ENCODE measurements at places on chromosomes 6 and 20. TPM values are rescaled to one million over a fixed set of nuclear protein-coding genes. Genes with fewer than 3 reads are reported as not detected.

KIAA0408 gene
- 11.6 TPM for total RNA-seq

RTF2 gene
- 121 TPM for total RNA-seq

DACT2 gene
- 0.15 TPM for total RNA-seq

CLIC5 gene
- total RNA-seq, result 8.4 TPM

ZC2HC1B gene
- total RNA-seq, result not detected

YTHDF1 gene
- 36.1 TPM for total RNA-seq

BAK1 gene
- total RNA-seq, result 100 TPM

DDO gene
- total RNA-seq, result not detected

OXT gene
- total RNA-seq, result not detected

ZDHHC14 gene
- 8.1 TPM for total RNA-seq

MEI4 gene
- total RNA-seq, result not detected

ANKRD60 gene
- total RNA-seq, result not detected

SYCP2L gene
- total RNA-seq, result not detected

DEFB124 gene
- total RNA-seq, result not detected

CNR1 gene
- total RNA-seq, result not detected

SLC24A3 gene
- not detected for total RNA-seq

EYA4 gene
- total RNA-seq, result not detected

C6orf15 gene
- total RNA-seq, result not detected

TFAP2B gene
- not detected for total RNA-seq

PI3 gene
- not detected for total RNA-seq

CRISP3 gene
- total RNA-seq, result not detected

POU5F1 gene
- not detected for total RNA-seq

ISM1 gene
- not detected for total RNA-seq

SAMD5 gene
- total RNA-seq, result not detected

L3MBTL1 gene
- 7.3 TPM for total RNA-seq

RAET1L gene
- not detected for total RNA-seq

LIN28B gene
- total RNA-seq, result not detected

NT5DC1 gene
- 49.4 TPM for total RNA-seq

FAM135A gene
- total RNA-seq, result 10.0 TPM

TFAP2D gene
- not detected for total RNA-seq

VSTM2L gene
- 0.20 TPM for total RNA-seq

COL12A1 gene
- total RNA-seq, result not detected

LPA gene
- not detected for total RNA-seq

TTI1 gene
- 21.7 TPM for total RNA-seq

RTEL1 gene
- 29.2 TPM for total RNA-seq

KHDC1L gene
- total RNA-seq, result not detected

C6orf132 gene
- 0.10 TPM for total RNA-seq

ZNF343 gene
- 6.2 TPM for total RNA-seq

TBXT gene
- not detected for total RNA-seq

UBD gene
- total RNA-seq, result 0.40 TPM

NINL gene
- 2.5 TPM for total RNA-seq

LGSN gene
- 0.18 TPM for total RNA-seq

SPATS1 gene
- not detected for total RNA-seq

TRIM40 gene
- total RNA-seq, result not detected

NR2E1 gene
- not detected for total RNA-seq

SOX4 gene
- 0.20 TPM for total RNA-seq

OR12D3 gene
- total RNA-seq, result not detected

BICRAL gene
- 28.1 TPM for total RNA-seq

ARHGAP40 gene
- total RNA-seq, result not detected

FBXL4 gene
- 11.5 TPM for total RNA-seq

PSORS1C2 gene
- total RNA-seq, result not detected

CST2 gene
- not detected for total RNA-seq

DLL1 gene
- total RNA-seq, result 0.20 TPM

HTR1E gene
- not detected for total RNA-seq

RSPO3 gene
- not detected for total RNA-seq

MRAP2 gene
- total RNA-seq, result not detected

RAD21L1 gene
- not detected for total RNA-seq

EFCAB8 gene
- total RNA-seq, result 0.55 TPM

PIGT gene
- total RNA-seq, result 53.0 TPM

EPPIN gene
- total RNA-seq, result not detected
